Stimulated activated CD4-positive, alpha-beta T cell treated with anti-CD3 and anti-CD28 coated beads, Interleukin-15, amount 100 ng/mL, for 1 hour (primary cell): ENCODE measurements at places on chromosomes 16 and 17.
A peak's percentile ranks its signal among the peaks of the same experiment; 100 is the strongest.

DNA sequence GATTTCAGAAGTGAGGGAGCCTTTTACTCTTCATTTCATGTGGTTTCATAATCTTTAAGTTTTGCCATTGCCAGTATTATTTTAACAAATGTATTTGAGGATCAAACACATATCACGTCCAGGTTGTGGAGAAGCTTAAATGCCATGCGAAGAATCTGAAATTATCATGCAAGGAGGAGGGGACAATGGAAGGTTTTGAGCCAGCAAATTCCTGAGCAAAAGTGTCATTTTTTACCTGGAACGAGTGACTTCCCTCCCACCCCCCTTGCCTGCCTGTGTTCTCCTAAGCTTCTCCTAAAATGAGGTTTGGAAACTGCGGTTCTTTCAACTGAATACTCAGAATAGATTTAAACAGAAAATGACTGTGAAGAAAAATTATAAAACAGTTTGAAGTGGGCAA is 77.6 kb downstream of the C16orf95 start:
- DNase-seq = no peak

- DNase-seq = no peak
These were observed 67.1 kb downstream of the MGAT5B start for GRCh38 chr17:76935331-76935730.

DNA sequence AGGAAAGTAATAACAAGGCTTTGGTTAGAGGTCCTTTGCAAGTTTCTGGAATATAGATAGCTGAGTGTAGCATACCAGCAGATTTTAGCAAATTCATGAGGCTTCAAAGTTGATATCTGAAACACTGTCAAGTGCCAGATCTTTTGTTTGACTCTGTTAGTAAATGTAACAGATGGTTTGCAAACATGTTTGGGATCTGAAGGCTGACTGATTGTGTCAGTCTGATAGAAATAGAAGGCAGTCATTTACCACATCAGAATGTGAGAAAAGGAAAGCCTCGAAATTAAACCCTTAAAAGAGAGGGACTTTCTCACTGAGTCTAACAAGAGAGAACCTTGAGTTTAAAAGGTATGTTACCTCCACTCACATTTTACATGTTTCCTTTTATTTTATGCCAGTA is 371.5 kb downstream of the KIF2B start:
- DNase-seq = no peak

- no peak for DNase-seq
These were observed 42.4 kb upstream of the LONP2 start for GRCh38 chr16:48201515-48202201.

- DNase-seq = no peak
These were observed 679.5 kb downstream of the KCNJ2 start for GRCh38 chr17:70848785-70849184.

DNA sequence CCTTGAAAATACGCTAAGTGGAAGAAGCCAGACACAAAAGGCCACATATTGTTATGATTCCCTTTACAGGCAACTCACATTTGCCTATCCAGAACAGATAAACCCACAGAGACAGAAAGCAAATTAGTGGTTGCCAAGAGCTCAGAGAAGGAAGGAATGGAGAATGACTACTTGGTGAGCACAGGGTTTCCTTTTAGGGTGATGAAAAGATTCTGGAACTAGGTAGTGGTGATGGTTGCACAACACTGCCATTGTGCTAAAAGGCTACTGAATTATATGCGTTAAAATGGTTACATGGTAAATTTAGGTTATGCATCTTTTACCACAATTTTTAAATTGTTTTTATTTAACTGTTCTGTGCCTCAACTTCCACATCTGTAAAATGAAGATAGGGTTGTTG is 4.4 kb downstream of the COPRS start:
- DNase-seq = no peak

- DNase-seq = no peak
These were observed 41.9 kb upstream of the SKAP1 start for GRCh38 chr17:48471817-48472410.

DNA sequence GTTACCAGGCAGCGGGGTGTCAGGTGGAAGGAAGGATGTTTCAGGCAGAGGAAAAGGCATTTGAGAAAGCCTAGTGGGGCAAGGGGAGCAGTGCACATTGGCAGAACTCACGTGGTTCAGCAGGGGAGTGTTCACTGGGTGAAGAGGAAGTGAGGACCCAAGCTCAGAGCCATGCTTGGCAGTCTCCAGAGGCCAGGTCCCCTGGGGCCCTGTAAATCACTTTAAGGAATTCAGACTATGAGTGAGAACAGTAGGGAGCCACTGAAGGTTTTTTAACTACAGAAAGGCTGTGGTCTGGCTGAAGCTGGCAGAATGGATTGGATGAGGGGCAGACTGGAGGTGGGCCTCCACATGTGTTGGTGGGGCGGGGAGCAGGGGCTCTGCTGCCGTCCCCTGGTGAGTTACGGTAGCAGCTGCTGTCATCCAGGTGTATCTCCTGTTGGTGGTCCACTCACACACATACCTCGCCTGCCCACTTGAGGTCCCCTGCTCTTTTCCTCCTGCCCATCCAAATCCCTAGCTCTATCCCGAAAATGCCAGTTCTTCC is 5.1 kb downstream of the CLEC16A start:
- no peak for DNase-seq

DNA sequence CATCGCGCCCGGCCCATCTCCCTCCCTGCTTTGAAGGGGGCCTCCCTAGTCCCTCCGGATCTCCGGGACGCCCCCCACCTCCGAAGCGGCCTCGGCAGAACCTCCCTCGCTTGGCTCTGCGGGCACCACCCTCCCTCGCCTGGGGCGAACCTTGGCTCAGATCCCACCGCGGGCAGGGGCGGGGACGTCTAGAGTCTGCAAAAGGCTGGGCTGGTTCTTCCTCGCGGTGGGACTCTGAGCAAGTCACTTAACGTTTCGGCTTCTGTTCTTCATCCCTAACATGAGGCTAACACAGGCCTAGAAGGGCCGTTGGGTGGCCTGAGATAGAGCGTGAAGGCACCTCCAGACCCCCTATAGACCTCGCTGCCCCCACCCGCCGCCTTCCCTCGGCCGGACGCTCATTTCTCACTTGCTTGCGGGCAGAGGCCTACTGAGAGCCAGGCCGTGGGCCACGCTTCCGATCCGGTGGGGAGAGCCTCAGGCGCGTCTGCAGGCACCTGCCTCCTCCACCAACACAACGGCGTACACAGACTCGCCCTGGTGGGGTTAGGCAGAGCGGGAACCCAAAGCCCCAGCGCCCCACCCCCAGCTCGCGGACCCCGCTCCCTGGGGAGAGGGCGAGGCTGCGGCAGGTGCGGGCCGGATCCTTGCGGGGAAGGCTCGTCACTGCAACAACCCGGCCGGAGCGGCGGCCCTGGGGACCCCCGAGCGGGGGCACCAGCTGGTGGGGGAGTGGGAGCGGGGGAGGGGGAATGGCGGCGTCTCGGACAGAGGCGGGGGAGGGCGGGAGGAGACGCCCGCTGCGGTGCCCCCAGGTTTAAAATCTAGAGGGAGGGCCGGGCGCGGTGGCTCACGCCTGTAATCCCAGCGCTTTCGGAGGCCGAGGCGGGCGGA is 5.4 kb downstream of the MYO1C start:
- peak; percentile 61 for DNase-seq

DNA sequence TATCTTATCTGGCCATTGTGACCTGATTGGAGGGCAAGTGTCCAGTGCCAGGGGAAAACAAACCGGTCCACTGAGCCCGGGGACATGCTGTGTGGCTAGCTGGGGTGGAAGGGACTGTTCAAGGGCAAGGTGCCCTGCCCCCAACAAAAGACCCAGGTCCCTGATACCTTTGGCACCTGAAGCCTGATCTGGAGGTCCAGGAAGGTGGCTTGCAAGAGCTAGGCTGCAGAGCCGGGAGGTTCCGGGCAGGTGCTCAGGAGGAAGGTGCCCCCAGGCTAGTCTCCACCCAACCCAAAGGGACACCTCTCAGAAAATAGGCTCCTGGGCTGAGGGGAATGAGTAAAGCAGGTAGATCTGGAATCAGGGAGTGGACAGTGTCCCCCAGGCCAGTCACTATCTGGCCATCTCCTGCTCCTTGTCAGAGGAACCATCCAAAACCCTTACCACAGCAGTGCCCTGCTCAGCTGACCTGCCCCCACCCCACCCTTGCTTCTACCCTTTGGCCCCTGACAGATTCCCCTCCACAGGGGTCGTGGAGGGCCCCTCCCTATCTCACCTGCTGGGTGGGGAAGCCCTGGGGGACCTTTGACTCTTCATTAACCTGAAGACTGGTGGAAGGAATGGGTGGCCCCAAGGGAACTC is 6.2 kb downstream of the NAT9 start:
- no peak for DNase-seq

GRCh38 chr17:3004925-3005324 is 58.5 kb downstream of the OR1D5 start:
- DNase-seq = no peak

DNA sequence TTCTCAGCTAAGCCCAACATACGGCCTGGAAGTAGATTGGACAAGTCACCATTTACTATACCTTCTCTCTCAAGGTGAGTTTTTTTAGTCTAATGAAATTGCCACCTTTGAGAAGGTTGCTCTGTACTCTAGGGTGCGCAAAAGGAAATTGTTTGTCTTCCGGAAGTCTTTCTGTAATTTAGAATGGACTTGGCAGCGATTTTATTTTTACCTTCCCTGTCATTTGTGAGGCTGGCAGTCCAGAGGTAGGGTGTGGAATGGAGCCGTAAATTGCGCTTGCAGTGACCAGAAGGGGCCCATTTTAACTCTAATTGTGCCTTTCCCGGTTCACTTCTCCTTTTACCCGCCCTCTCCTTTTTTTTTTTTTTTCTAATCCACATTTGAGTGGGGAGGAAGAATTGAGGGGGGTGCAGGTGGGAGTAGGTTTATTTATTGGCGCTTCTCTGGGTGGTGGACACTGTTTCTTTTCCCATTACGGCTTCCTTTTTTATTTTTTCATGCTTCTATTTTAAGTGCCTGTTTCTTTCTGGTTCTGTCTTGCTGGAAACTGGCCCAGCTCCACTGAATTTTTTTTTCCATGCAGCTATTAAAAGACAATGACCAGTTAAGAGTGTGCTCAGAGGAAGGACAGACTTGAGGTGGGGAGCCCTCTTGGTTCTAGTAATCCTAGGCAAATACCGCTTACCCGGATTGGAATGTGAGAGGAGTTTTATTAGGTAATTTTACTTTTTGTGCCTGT is 89.7 kb upstream of the CLEC18A start:
- no peak for DNase-seq

DNA sequence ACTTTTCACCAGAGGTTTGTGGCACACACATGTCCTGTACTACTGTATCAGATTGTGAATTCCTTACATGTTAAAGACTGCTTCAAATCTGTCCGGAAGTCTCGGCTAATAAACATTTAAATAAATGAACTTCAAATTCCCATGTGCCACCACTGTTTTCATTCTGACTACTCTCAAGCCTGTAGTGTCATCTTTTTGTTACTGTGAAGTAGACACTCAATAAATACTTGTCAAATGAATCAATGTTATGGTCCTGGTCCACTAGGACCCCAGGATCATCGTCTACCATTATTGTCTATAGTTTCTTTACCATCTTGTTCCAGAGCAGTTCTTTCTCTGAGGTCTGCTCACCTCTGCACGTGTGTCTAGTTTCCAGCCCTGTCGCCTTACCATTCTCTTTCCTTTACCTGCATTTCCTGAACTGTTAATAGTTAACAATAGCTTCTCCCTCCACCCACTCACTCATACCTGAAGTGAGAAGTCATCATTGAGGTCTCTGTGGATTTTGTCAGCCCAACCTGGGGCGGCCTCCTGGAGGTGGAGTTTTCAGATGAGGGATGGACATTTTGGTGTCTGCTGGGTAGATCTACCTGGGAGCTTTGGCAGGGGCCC is 333.0 kb downstream of the SEC14L1 start:
- DNase-seq = no peak
